ENCODE measurements at places on chromosomes 16 and 17.

DNA sequence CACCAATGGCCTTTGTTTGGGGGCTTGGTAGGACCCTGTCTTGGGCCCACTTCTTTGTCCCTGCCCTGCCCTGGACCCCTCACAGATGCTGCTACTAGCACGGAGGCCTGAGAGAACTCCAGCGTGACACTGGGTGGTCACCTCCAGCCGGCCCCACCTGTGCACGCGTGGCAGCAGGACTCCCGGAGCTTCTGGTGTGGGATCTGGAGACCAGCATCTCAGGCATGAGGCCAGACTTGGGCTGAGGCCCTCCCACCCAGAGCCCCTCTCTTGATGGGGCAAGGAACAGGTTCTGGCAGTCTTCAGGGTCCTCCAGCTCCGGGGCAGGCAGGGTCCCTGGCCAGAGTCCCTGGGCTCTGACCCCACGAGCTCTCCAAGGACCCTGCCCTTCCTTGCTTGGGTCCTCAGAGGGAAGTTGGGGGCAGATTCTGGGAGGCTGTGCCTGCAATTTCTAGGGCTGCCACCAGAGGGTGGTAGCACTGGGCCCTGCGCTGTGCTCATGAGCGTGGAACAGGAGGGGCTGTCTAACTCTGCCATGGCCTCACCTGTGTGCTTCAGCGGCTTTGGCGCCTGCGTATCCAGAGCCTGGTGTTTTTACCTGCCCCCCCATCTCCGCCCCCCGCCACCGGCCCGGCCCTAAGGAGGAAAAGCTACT, 3.1 kb upstream of the BAIAP3 start:
- no peak for DNase-seq

- peak; percentile 58 for DNase-seq
These were observed 12.7 kb upstream of the CD300A start for GRCh38 chr17:74453665-74454196.

GRCh38 chr16:88453217-88453531, at the start of gene ZFPM1:
ZFPM1 (plus strand) TSS chr16:88453280; CDS start chr16:88453639, 359 bp downstream.
- no peak for DNase-seq

- no peak for DNase-seq
These were observed 265.2 kb upstream of the TNRC6C start for GRCh38 chr17:77693301-77693700.

DNA sequence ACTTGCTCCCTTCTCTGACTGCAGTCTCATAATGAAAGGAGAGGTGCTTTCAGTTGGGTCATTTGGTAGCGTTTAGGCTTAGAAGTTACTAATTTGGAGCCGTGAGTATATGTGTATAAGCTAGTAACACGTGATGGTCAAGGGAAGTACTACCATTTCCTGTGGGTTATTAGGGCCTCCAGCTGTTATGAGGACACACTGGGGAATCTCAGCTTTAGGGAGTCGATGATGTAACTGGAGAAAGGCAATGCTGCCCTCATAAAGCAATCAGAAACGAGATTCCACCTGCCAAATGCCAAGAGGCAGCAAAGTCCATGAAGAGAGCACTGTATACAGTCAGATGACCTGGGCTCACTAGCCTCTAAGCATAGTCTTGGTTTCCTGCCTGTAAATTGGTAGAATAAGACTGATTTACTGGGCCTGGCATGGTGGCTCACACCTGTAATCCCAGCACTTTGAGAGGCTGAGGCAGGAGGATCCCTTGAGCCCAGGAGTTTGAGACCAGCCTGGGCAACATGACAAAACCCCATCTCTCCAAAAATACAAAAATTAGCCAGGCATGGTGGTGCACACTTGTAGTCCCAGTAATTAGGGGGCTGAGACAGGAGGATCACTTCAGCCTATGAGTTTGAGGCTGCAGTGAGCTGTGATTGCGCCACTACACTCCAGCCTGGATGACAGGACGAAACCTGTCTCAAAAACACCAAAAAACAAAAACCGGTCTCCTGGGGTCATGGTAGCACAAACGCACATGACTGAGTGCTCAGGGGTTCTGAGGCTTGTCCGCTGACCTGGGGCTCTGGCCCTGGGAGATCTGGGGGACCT, 53.0 kb downstream of the SF3B3 start:
- DNase-seq: no peak

Measured in T-helper 2 cell (primary cell).